ENCODE measurements at places on chromosomes 3 and 15.

DNA sequence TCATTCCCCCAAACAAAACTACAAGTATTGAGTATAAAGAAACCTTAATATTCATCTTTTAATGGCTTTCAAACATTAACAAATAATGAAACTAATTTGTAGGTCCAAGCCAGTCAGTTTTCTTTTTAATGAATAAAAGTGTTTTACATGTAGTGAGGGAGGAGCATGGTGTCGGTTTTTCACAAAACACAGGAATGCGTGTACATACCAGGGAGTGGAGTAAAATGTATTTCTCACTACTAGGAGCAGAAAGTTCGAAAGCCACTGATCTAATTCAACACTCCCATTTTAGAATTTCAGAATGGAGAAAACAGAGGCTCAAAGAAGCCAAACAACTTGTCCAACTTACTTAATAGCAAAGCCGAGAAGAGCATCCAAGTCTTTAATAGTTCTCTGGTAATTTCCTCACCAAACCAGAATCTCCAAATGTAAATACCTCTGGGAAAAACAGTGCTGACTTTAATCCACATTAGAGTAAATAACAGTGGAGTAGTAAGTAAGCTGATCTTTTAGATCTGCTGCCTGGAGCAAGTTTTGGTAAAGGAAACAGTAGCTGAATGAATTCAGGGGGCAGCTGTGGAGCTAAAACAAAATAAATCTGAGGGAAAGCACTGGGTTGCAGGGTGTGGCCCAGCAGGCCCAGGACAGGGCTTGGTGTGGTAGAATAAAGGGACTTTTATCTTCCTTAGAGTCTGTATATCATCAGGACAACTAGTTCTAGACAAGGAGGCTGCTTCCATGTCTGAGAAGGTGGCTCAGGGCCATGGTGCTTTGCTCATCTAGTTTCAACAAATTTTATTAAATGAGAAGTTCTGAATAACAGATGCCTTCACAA, 7.9 kb downstream of the ANP32A start:
- DNase-seq = no peak

GRCh38 chr15:90994059-90994416, 297 bp downstream of the PRC1 start:
- no peak for DNase-seq

GRCh38 chr3:108118038-108118768, 27.4 kb upstream of the CD47 start:
- no peak for DNase-seq

- DNase-seq = peak; percentile 5
Measured at GRCh38 chr3:114582929-114583328, 289.1 kb downstream of the TIGIT start.

DNA sequence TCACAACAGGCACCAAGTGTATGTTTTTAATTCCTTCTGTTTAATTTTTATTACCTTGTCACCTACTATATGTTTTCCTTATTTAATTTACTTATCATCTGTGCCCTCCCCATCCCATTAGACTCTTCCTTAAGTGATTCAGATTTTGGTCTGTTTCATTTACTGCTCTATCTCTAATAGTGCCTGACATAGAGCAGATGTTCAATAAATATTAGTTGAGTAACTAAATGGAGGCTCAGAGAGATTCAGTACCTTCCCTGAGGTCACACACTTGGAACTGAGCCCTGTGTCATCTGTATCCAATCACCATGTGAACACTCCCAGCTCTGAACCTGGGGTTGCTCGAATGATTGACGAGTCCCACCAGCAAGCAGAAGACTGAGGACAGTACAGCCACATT, 318.1 kb upstream of the WNT5A start:
- no peak for DNase-seq

- no peak for DNase-seq
Measured at GRCh38 chr15:64249406-64249805, 86.6 kb upstream of the PPIB start.

DNA sequence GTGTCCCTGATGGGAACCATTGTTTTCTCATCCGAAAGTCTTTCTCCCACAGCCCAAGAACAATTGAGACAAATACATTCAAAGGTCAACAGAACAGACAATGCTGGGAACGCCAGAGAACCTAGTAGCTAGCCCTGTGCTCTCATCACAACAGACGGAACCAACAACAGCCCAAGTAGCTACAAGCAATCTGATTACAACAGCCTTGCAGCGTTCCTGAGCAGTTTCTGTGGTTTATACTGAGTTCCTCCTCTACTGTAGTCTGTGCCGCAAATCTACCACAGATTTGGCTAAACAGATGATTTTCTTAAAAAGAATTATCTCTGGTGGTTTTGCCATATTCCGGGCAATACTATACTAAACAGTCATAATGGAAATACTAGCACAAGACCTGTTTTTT, 435.6 kb downstream of the MECOM start:
- DNase-seq = no peak

- no peak for DNase-seq
Measured at GRCh38 chr15:100801256-100801900, 78.3 kb upstream of the ALDH1A3 start.

DNA sequence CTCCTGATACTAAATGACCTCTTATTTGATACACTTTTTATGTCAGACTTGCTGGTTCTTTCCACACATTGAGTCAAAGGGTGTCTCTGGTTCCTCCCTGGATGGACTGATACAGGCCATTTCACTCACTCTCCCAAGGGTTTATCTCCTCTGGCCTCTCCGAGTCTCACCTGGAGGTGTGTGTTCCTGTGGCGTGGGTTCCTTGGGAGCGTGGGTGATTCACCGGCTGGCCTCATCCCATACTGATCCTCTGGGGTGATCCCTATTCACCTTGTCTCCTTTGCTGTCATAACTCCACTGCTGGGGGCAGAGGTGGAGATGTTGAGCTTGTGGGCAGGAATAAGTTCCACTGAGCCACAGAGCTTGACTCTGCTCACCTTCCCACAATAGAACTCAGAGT, 61.1 kb downstream of the ST6GAL1 start:
- no peak for DNase-seq

- DNase-seq = no peak
Measured at GRCh38 chr3:172279191-172279640, 169.0 kb downstream of the GHSR start.

DNA sequence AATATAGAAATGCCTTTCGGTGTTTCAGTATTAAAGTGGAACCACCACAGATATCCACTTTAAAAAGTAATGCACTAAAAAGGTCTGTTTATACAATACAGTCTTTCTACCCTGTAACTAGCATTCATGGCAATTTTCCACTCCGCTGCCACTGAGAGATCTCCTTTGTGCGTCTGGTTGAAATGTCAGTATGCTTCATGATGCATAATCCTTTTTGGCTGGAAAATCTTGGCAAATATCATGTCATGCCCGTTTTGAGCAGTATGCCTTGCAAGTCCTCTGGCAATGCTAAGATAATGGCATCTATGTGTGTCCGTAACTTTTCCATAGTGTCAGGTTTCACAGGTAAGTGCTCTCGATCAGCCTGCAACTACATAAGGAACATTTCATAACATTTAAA, 30.8 kb upstream of the ARF4 start:
- no peak for DNase-seq

DNA sequence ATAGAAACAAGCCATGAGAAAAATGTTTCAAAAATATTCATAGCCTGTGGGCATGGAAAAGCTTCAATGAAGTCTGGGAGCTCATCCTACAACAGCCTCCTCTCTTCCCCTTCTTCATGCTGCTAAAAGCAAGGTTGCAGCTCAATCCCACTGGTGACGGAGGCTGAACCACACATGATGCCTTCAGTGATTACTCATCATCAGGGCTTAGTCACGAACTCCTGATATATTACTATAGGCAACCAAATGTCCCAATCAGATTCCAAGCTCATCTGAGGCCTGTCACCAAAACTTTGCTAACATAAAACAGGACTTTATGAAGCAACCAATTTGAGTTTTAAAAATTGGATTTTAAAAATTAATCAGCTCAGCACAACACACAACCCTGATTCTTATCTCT, 24.0 kb upstream of the SLC24A5 start:
- DNase-seq = no peak

DNA sequence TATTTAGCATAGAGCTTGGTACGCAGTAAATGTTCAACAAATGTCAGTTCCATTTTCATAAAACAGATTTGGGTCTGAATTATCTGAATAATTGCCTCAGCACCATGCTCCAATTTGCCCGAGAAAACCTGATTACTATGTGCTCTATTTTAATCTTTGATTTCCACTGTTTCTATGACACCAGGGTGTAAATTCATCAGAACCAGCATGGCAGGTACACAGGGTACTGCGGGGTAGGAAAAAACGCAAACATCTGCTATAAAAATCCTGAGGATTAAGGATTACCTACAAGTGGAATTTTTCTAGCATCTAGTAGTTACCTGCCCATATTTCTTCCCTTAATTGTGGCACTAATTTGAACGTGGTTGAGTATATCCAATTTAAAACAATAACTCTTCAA, 70.3 kb downstream of the RAD18 start:
- no peak for DNase-seq

GRCh38 chr3:170085396-170085795, 47.6 kb downstream of the GPR160 start:
- DNase-seq = no peak

DNA sequence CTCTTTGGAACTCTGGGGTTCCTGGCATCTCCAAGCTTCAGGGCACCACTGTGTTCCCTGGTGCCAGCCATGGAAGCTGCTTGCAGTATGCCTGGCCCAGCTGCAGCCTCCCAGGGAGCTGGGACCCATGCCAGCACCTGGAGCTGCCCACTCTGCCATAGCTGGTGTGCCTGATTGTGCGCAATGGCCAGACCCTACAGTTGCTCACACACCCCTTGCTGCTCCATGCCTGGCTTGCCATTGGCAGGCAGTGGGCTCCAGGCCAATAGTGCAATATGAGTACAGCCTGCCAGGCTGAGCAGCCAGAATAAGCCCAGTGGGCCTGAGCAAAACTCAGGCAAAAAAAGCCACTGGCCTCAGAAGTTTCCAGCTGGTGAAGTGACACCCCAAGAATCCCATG, 43.8 kb upstream of the LRRFIP2 start:
- no peak for DNase-seq

GRCh38 chr3:184872200-184872599, 60.2 kb downstream of the VPS8 start:
- DNase-seq = peak; percentile 8

- DNase-seq = no peak
Measured at GRCh38 chr3:114893361-114893760, 253.7 kb downstream of the ZBTB20 start.

- DNase-seq = no peak
Measured at GRCh38 chr3:111319598-111319997, 222.4 kb upstream of the CD96 start.

DNA sequence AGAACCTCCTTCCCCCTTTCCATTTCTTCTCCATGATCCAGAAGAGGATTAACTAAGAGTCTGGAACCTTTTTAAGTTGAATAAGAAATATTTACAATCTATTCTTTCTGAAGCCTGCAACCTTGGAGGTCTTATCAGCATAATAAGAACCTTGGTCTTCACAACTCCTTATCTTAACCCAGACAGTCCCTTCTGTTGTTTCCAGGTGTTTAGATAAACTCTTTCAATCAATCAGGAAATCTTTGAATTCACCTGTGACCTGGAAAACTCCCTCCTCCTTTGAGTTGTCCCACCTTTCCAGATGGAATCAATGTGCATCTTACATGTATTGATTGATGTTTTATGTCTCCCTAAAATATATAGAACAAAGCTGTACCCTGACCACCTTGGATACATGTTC, 3.6 kb upstream of the DHX36 start:
- DNase-seq = no peak

- DNase-seq = no peak
Measured at GRCh38 chr3:14839236-14839635, 20.5 kb downstream of the FGD5 start.

DNA sequence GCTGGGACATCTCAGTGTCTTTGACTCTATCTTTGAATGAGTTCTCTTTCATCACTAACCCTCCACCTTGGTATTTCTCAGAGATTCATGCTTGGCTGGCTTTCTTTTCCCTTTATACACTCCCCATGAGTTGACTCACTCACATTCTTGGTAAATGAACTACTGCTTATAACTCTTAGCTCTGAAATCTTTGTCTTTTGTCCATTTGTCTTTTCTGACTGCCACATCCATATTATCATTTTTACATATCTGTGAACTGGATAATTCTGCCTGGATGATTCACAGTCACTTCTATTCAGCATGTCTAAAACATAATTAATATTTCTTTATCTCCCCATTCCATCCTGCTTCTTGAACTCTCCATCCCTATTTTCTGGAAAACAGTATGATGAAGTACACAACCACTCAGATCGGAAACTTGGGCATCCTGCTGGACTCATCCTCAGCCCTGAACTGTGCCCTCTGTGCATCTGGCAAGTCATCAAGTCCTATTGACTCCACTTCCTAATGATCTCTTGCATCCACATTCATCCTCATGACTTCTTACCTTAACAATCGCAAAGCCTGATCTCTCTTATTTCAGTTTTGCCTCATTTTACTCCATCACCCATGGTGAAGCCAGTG, 66.9 kb downstream of the KCNAB1 start:
- DNase-seq = no peak

Data from activated naive CD4-positive, alpha-beta T cell treated with anti-CD3 and anti-CD28 coated beads, Interleukin-2, amount 50 U/mL, for 72 hours (primary cell).